ENCODE measurements at places on chromosomes 5 and 9. TPM values are rescaled to one million over a fixed set of nuclear protein-coding genes. Genes with fewer than 3 reads are reported as not detected.

DNA sequence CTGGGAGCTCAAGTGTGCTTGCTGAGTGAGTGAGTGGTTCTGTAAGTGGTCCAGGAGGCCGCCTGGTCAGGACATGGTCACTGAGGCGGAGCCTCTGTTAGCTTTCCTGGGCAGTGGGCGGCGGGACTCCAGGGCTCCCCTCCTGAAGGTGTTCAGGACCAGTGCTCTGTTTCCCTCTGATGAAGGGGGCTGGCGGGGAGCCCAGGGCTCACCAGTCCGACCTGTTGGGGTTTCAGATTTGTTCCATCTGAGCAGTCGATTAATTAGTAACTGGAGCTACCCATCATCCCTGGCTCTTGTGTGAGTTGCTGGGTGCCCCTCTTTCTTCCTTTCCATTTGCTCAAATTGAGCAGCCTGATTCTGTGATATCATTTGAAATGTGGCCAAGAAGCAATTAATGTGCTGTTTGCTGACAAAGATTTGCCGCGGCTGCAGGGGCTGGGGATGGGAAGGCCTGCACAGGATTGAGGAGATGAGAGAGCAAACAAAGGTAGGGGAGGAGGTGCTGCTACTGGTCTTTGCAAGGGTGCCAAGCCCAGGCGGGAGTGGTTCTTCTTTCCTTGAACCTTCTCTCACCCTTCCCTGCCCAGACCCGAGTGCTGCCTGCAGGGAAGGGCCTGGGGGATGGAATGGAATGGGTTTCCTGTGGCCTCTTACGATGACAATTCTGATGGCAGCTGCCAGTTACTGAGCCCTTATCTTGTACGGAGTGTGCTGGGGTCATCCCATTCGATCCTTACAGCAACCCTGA lies 92.8 kb upstream of the PITX1 start:
- no peak overlapping the region for H3K4me3 ChIP-seq
- no peak for DNase-seq
- no peaks in the 10 kb centered on the region for H3K27me3 ChIP-seq
- no peak overlapping the region for H3K27ac ChIP-seq
- H3K4me1 ChIP-seq = no peaks in the 10 kb centered on the region

GRCh38 chr9:69900406-69900805 lies 79.8 kb downstream of the CFAP95 start:
- H3K27ac ChIP-seq = no peak overlapping the region
- H3K4me3 ChIP-seq = no peak overlapping the region
- no peaks in the 10 kb centered on the region for H3K27me3 ChIP-seq
- no peaks in the 10 kb centered on the region for H3K36me3 ChIP-seq

- peak overlapping the region; percentile 25 for H3K27ac ChIP-seq
- DNase-seq = no peak
- no peak overlapping the region for H3K4me3 ChIP-seq
- no peaks in the 10 kb centered on the region for H3K36me3 ChIP-seq
Measured at GRCh38 chr5:42858031-42858643, 46.4 kb upstream of the SELENOP start.

GRCh38 chr5:139836469-139837208 lies 41.0 kb downstream of the PSD2 start:
- no peaks in the 10 kb centered on the region for H3K36me3 ChIP-seq
- no peak for DNase-seq
- no peaks in the 10 kb centered on the region for H3K4me1 ChIP-seq
- no peak overlapping the region for H3K27ac ChIP-seq
- no peaks in the 10 kb centered on the region for H3K27me3 ChIP-seq

The SLC6A3 gene
- total RNA-seq = not detected

The LCNL1 gene
- not detected for total RNA-seq

- H3K4me3 ChIP-seq = peak overlapping the region; percentile 36
- DNase-seq = peak; percentile 98
- H3K27ac ChIP-seq = peak overlapping the region; percentile 84
- H3K27me3 ChIP-seq = no peaks in the 10 kb centered on the region
Measured at GRCh38 chr9:129884220-129885017, 49.2 kb downstream of the USP20 start.

- no peak overlapping the region for H3K4me3 ChIP-seq
- H3K27me3 ChIP-seq = no peaks in the 10 kb centered on the region
- no peak overlapping the region for H3K27ac ChIP-seq
- H3K4me1 ChIP-seq = no peaks in the 10 kb centered on the region
- no peak for DNase-seq
Measured at GRCh38 chr5:59615272-59615671, 278.3 kb downstream of the PDE4D start.

DNA sequence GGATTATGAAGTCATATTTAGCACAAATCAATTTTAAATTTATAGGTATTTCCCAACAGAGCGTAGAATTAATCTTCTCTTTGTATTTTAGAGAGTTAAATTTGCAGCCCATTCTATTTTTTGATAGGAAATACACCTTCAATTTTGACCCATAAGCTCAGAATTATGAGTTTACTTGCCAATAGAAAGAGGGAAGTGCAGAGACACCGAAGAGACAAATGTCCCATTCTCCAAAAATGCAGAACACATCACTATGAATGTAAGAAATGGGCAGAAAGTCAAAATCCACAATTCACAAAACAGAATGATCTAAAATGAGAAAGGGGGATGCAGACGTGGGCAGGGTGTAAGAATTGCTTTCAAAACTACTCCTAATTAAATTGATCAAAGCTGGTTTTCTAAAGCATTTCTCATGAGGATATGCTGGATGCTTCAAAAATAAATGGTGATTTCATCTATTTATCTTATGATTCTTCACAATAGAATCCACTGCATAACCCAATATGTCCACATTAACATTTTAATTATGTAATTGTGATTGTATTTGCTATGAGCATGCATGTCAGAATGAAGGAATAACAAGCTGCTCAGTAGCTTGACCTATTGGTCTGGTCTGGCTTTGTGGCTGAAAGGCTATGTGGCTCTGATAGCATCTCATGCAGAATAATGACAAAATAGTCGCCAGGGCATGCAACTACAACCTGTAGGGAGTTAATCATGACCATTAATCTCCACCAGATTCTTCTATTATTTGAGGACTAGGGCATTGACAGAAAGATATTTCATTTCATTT lies 550.1 kb upstream of the CDH18 start:
- no peaks in the 10 kb centered on the region for H3K4me1 ChIP-seq
- DNase-seq = no peak
- H3K36me3 ChIP-seq = no peaks in the 10 kb centered on the region
- no peak overlapping the region for H3K4me3 ChIP-seq

DNA sequence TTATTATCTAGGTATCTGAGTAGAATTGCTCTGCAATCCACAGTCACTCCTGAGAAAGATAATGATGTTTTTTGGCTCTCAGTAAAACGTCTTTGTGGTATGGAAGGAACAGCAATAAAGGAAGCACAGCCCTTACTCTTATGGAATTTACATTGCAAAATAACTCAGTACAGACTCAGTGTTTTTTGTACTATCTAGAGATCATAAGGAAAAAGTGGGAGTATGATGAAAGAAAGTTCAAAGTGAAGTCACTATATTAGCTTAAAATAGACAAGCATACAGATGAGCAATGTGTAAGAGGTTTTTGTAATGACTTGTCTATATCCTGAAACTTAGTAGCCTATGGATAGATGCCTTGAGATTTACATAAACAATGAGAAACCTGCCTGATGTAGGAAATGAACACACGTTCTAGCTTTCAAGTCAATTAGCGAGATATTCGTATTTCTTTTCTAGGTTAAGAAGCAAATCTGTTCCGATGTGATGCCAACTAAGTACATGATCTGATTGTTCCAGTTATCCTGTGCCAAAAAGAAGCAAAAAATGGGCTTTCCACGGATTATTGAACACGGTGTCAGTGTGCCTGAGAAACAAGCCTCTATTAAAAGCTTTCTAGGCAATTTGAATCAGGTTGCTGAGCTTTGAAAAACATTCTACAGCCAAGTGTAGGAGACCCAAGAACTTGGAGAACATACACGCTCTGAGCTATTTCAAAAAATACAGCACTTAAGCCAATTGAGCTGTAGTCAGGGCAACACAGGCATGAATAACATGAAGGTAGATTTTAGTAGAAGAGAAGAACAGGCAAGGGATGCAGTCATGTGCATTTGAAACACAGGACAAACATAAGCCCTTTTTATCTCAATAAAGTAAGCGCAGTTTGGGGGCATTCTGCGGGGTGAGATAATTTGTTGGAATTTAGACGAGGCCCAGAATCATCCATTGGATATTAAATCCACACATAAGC lies 86.3 kb upstream of the TAF11L2 start:
- H3K4me1 ChIP-seq = no peaks in the 10 kb centered on the region
- no peak overlapping the region for H3K27ac ChIP-seq
- DNase-seq = no peak
- no peaks in the 10 kb centered on the region for H3K36me3 ChIP-seq
- H3K4me3 ChIP-seq = no peak overlapping the region
- H3K27me3 ChIP-seq = no peaks in the 10 kb centered on the region

Data from Peyer's patch (tissue), 4 donors.